ENCODE measurements at places on chromosomes 13 and 19.
A peak's percentile ranks its signal among the peaks of the same experiment; 100 is the strongest.

- peak; percentile 66 for DNase-seq
Observed at GRCh38 chr19:49758292-49758691, 4.8 kb downstream of the TSKS start.

- no peak for DNase-seq
Observed at GRCh38 chr13:82747291-82747690, 1135.0 kb downstream of the SLITRK1 start.

DNA sequence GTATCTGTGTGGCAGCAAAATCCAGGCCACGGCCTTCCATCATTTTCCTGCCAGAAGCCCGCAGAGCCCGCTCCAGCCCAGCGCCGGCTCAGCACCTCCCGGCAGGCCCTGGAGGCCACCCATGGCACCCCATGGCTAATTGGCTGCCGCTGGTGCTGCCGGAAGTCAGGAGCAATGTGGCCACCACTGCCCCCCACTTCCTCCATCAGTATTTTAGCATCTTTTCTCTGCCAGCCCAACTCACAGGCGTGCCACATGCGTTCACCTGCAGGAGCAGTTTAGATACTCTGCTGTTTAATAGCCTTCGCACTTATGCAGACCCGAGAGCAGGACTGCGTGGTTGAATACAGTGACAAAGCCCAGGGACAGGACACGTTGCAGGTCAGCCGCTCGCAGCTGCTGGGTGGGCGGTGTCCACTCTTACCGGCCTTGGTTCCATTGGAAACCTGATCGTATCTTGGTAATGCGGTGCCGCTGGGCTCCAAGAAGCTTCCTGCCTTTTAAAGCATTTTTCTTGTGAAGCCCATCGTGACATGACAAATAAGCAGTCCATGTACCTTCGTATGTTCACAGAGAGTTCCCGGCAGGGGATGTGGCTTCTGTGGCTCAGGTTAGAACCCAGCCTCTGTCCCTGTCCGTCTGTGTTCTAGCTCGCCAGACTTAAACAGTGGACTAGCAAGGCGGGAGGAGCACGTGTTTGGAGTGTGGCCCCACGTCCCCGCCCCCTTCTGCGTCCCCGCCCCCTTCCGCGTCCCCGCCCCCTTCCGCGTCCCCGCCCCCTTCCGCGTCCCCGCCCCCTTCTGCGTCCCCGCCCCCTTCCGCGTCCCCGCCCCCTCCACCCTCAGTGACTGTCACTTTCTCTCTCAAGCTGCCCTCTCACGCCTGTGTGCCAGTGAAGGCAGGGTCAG is 162.0 kb upstream of the SOX1 start:
- no peak for DNase-seq

DNA sequence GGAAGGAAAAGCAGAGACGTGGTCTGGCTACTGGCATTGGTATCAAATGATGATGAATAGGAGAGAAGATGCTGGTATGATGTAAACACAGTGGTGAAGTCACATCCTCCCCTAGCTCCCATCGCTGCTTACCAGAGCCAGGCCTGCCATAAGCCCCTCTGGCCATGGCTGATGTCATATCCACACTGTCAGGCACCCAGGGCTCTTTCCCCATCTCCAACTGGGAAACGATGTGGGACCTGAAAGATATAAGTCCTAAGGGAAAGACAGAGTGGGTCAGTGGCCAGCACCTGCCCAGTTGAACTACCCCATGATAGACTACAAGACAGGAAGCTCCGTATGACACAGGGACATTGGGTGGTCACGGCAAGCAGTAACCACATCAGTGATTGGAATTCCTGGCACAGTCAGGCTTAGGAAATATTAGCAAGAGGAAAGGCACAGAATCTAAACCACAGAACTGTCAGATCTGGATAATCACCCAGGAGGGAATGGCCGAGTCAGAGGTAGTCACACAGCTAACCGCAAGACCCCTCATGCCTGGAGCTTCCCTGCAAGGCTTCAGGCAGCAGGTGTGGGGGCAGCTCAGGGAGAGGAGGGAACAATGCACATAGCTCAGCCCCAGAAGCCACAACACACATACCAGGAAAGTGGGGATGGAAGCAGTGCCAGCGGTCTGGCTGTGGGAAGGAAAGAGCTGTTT is 3.8 kb downstream of the ZNF792 start:
- peak; percentile 65 for DNase-seq

DNA sequence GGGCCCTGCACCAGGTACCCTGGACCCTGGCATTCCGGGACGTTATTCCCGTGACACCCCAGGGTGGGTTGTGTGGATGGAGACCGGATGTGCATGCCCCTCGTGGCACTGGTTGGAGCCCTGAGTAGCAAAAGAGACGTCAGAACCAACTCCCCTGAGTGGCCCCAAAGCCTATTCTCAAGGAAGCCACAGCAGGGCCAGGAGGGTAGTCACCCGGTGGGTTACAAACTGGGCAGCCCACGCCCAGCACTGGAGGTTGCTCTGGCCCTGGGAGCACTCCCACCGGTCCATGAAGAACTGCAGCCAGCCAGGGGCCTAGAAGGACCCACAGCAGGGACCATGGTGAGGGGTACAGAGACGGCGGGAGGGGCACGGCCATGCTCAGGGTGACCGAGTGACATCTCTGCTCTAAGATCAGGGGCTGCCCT is 7.5 kb downstream of the KLF16 start:
- no peak for DNase-seq

DNA sequence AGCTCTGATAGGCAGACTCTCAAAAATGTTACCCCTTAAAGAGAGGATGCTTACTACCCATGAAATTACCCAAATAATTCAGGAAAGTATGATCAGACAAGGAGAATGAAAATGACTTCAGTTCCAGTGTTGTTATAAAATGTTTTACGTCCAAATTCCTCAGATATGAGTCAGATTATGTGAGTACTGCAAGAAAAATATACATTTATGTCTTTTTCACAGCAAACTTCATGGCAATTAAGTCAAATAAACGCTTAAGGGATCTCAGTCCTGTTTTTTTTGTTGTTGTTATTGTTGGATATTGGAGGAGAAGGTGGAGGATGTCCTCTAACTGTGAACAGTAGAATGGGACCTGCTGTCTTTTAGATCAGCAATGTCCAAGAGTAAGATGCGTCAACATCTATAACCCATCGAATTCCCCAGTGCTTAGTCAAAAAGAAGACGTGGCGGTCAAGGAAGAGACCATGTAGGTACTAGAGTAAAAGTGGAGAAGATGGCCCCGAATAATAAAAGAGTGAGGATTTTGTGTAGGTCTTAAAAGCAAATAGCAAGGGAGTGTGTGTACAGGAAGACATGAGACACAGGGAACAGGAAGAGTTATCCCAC is 215.4 kb upstream of the IRS2 start:
- DNase-seq = peak; percentile 63

DNA sequence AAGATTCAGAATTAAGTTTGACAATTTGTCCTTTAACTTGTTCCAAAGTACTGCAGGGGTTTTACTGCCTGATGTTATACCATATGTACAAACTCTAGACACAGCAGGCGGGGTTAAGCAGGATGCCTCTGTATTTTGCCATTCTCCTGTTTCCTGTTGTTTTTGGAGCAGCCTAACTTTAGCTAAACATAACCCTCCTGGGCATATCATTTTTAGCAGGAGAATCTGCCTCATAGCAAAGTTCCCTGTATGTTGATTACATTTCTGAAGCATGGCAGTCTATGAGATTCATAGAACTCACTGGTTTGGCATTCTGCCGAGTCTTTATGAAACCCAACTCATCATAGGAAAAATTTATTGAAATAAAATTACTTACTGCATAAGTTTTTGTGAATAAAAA is 5.2 kb downstream of the LHFPL6 start:
- DNase-seq = peak; percentile 46

DNA sequence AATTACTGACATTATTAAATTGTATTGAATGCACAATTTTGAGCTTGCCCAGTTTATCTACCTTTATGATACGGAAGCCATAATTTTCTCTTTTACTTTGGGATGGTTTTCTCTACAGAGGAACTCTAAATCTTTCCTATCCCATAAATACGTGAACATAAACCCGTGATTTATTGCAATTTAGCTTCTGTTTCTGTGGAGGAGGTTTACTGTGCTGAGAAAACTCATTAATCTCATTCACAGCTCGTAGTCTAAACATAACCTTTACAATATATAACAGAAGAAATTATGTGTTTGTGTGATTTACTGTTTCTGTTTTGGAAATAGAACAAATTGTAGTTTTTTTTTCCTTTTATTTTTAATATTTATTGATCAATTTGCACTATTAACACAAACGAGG is 207.1 kb upstream of the PCDH9 start:
- DNase-seq = no peak

DNA sequence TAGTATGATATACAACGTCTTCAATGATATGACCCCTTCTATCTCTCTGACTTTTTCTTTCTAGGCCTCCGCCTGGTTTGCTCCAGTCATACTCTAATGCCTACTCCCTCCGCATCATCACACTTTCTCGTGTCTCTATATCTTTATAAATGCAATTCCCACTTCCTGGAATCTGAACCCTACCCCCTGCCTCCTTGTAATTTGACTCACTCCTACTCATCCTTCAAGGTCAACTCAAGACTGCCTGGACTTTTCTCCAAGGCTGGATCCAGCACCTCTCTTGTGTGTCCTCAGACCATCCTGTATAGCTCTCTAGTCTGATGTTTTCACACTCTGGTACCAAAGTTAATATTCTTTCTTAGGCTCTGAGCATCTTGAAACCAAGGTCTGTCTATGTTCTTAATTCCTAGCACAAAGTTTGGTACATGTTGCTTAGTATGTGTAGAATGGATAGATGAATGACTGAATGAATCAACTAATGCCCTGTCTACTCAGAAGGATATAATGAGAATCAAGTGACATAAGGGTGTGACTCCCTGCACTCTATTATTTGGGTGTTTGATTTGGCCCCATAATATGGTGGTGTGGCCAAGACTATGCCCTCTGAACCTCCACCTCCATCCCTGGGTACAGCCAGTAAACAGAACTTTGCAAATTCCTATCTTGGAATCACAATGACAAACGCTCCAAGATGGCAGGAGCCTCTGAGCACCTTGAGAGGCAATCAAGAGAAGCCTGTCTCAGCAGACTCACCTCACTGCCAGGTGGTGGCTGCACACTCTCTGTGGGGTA is 74.3 kb upstream of the SERP2 start:
- DNase-seq = no peak

DNA sequence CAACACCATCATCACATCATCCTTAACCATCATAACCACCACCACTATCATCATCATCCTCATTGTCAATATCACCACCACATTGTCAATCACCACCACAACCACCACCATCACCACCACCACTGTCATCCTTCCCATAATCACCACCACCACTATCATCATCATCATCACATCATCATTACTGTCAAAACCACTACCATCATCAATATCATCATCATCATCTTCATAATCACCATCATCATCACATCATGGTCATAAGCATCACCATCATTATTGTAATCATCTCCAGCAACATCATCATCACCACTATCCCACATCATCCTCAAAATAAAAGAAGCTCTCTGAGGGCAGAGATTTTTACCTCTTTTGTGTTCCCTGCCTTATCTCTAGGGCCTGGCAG is 52.2 kb downstream of the MBD3L1 start:
- DNase-seq = no peak

GRCh38 chr19:1837625-1838105 is 10.6 kb downstream of the REXO1 start:
- DNase-seq = peak; percentile 32

DNA sequence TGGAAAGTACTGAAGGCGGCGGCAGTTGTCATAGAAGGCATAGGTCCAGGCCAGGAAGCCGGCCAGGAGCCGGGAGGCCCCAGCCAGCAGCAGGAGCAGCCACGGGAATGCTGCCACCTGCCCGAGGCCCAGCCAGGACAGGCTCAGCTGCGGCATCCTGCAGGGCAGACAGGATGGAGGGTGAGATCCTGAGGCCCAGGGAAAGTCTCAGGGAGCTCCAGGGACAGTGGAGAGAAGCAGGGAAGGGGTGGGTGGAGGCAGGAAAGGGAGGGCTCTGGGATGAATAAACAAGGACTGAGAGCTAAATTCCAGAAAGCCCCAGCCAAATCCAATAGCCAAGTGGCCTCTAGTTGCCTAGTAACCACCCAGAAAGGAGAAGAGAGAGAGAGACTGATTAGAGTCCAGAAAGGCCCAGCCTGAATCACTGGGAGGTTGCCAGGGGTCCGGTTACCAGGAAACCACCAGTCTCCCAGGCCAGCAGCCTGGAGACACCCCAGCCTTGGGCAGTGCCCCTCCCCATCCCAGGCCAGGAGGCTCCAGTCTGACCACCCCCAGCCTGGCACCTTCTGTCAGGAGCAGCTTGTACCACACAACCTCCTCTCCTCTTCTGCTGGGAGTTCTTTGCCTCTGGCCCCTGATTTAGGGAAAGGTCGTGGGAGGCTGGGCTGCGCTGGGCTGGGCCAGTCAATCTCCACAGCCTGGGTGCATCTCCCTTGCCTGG is 7.5 kb upstream of the OR10H5 start:
- peak; percentile 13 for DNase-seq

GRCh38 chr13:20336761-20337160 is 104.6 kb upstream of the GJB6 start:
- no peak for DNase-seq

DNA sequence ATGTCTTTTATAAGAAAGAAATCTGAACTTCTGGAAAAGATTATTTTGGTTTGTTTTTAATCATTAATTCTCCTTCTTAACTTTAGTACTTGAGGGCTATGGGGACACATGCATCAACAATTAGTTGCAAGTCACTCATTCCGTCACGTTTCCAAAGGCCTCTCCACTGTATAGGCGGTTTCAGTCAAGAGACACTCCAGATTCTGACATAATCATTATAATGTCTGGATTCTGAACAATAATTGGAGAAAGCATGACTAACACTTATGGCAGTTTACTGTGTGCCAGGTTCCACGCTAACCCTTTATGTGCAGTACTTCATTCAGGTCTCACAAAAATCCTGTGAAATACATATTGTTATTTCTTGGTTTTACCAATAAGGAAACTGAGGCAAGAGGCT is 71.9 kb downstream of the TNFRSF19 start:
- no peak for DNase-seq

GRCh38 chr19:10975374-10976130 is 14.7 kb downstream of the SMARCA4 start:
- peak; percentile 77 for DNase-seq

DNA sequence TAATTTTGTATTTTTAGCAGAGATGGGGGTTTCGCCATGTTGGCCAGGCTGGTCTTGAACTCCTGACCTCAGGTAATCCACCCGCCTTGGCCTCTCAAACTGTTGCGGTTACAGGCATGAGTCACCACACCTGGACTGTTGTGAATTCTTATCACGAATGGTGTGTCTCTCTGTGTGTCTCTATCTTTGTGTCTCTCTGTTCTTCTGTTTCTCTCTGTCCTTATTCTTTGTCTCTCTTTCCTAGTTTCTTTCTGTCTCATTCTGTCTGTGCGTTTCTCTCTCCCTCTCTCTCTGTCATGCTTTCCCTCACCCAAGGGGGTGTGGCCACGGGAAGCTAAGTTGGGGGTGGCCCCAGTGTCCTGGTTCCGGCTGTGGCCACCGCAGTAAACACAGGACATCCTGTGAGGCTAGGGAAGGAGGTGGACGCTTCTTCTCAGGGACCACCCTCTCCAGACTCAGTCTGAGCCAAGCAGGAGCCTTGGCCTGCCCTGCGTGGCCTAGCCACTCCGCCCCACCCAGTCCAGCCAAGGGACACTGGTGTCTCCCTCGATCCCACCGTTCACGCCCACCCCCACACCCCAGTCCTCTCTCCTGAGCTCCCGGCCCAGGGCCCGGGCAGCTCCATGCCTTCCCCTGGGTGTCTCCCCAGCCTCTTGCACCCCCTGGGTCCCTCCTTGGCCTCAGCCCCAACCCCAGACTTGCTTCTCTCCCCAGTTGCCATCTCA is 3.9 kb upstream of the PRX start:
- peak; percentile 20 for DNase-seq

- no peak for DNase-seq
Observed at GRCh38 chr13:46496086-46496485, 56.9 kb upstream of the LRCH1 start.

Measured in fibroblast of pulmonary artery (primary cell).